Activated CD4-positive, alpha-beta memory T cell treated with anti-CD3 and anti-CD28 coated beads, Interleukin-2, amount 10 ng/mL, durations not matched to agents 7 days and 5 days (primary cell): ENCODE measurements at places on chromosomes 1 and 21. TPM values are rescaled to one million over a fixed set of nuclear protein-coding genes. Genes with fewer than 3 reads are reported as not detected.
A peak's percentile ranks its signal among the peaks of the same experiment; 100 is the strongest.

GRCh38 chr1:66589326-66589725 is 55.4 kb downstream of the SGIP1 start:
- no peak overlapping the region for H3K4me3 ChIP-seq
- peaks cover 9% of the 10 kb centered on the region for H3K27me3 ChIP-seq
- H3K36me3 ChIP-seq = no peaks in the 10 kb centered on the region
- H3K4me1 ChIP-seq = no peaks in the 10 kb centered on the region
- DNase-seq = no peak
- no peak overlapping the region for H3K27ac ChIP-seq

DNA sequence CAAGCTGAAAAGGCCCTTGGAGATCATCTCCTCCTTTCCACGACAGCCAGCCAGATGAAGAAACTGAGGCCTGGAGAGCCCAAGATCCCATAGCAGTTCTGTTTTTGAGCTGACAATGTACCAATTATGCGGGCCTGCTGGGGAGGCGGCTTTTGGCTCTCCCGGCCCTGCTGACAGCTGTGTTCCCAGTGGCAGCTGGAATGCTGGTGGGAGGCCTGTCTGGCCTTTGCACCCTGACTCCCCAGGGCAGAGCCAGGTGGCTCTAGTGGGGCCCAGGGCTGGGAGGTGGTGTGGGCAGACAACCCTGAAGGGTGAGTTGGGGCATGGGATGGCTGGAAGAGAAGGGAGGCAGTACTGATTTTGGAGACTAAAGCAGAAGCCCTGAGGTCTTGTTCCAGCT is 30.7 kb upstream of the WASF2 start:
- no peaks in the 10 kb centered on the region for H3K27me3 ChIP-seq
- H3K4me1 ChIP-seq = peaks cover 61% of the 10 kb centered on the region
- no peaks in the 10 kb centered on the region for H3K36me3 ChIP-seq
- no peak overlapping the region for H3K27ac ChIP-seq
- no peak overlapping the region for H3K4me3 ChIP-seq
- no peak for DNase-seq

- H3K36me3 ChIP-seq = peaks cover 60% of the 10 kb centered on the region
- H3K4me3 ChIP-seq = peak overlapping the region; percentile 97
- H3K27ac ChIP-seq = peak overlapping the region; percentile 86
- H3K4me1 ChIP-seq = peaks cover 65% of the 10 kb centered on the region
- peak; percentile 20 for DNase-seq
Observed at GRCh38 chr1:101025283-101025656, 314 bp downstream of the DPH5 start.

GRCh38 chr1:45385302-45385701 is 45.1 kb upstream of the MUTYH start:
- no peak overlapping the region for H3K27ac ChIP-seq
- no peak overlapping the region for H3K4me3 ChIP-seq
- H3K4me1 ChIP-seq = no peaks in the 10 kb centered on the region
- no peaks in the 10 kb centered on the region for H3K36me3 ChIP-seq
- DNase-seq = no peak

- H3K36me3 ChIP-seq = no peaks in the 10 kb centered on the region
- no peak overlapping the region for H3K4me3 ChIP-seq
- H3K27me3 ChIP-seq = no peaks in the 10 kb centered on the region
- no peaks in the 10 kb centered on the region for H3K4me1 ChIP-seq
- no peak for DNase-seq
Observed at GRCh38 chr1:228333739-228334115, 72.9 kb downstream of the TRIM11 start.

- H3K27ac ChIP-seq = no peak overlapping the region
- no peaks in the 10 kb centered on the region for H3K27me3 ChIP-seq
- H3K36me3 ChIP-seq = no peaks in the 10 kb centered on the region
- no peaks in the 10 kb centered on the region for H3K4me1 ChIP-seq
- no peak for DNase-seq
- H3K4me3 ChIP-seq = no peak overlapping the region
Observed at GRCh38 chr1:29542548-29542947, 306.2 kb downstream of the PTPRU start.

DNA sequence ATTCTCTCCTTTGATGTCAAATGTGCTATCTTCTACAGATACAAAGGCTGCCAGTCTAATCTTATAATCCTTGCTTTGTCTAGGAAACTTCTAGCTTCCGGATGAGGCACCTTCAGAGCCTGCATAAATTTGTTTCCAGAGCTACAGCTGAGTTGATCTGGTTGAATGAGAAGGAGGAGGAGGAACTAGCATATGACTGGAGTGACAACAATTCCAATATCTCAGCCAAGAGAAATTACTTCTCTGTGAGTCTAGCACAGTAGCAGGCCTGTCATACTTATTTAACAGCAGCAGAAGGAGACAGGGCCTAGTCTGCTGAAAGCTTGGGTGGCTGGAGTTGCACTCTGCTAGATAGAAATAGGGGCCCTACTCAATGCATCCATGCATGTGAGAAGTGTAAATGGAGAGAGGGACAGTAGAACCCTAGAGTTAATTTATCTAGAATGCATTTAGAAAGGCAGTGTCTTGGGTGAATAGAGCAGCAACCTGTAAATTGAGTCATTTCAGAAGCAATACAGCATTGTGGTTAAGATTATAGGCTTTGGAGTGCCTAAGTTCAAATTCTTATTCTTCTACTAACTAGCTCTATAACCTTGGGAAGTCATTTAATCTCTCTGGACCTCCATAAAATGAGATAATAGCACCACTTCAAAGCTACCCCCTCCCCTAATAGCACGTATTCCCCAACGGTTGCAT is 89.0 kb downstream of the MACF1 start:
- peaks cover 84% of the 10 kb centered on the region for H3K36me3 ChIP-seq
- H3K4me1 ChIP-seq = peaks cover 17% of the 10 kb centered on the region
- H3K27ac ChIP-seq = no peak overlapping the region
- H3K27me3 ChIP-seq = no peaks in the 10 kb centered on the region
- DNase-seq = no peak

- H3K36me3 ChIP-seq = no peaks in the 10 kb centered on the region
- DNase-seq = no peak
- H3K4me1 ChIP-seq = peaks cover 45% of the 10 kb centered on the region
- no peak overlapping the region for H3K4me3 ChIP-seq
- H3K27ac ChIP-seq = no peak overlapping the region
Observed at GRCh38 chr1:12048372-12048771, 14.7 kb upstream of the TNFRSF8 start.

GRCh38 chr21:45999581-46000181 is 18.1 kb downstream of the COL6A1 start:
- H3K4me3 ChIP-seq = no peak overlapping the region
- no peaks in the 10 kb centered on the region for H3K27me3 ChIP-seq
- no peak for DNase-seq
- H3K27ac ChIP-seq = no peak overlapping the region
- no peaks in the 10 kb centered on the region for H3K36me3 ChIP-seq

GRCh38 chr1:188122646-188123045 is 1293.9 kb downstream of the PLA2G4A start:
- H3K4me3 ChIP-seq = no peak overlapping the region

DNA sequence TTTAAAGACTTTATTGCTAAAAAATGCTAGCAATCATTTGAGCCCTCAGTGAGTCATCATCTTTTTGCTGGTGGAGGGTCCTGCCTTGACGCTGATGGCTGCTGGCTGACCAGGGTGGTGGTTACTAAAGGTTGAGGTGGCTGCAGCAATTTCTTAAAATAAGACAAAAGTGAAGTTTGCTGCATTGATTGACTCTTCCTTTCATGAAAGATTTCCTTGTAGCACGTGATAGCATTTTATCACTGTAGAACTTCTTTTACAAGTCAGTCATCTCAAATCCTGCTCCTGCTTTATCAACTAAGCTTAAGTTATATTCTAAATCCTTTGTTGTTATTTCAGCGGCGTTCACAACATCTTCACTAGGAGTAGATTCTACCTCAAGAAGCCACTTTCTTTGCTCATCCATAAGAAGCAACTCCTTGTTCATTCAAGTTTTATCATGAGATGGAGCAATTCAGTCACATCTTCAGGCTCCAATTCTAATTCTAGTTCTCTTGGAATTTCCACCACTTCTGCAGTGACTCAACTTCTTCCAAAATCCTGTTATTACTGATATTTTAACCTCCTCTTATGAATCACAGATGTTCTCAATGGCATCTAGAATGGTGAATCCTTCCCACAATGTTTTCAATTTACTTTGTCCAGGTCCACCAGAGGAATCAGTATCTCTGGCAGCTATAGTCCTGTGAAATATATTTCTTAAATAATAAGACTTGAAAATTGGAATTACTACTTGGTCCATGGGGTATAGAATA is 17.6 kb upstream of the RGS1 start:
- no peak overlapping the region for H3K27ac ChIP-seq
- H3K36me3 ChIP-seq = peaks cover 9% of the 10 kb centered on the region
- peaks cover 56% of the 10 kb centered on the region for H3K4me1 ChIP-seq
- H3K4me3 ChIP-seq = no peak overlapping the region

Gene CELA2A
- total RNA-seq = not detected

Gene AIRE
- total RNA-seq = 0.48 TPM

Gene SPRR3
- not detected for total RNA-seq

Gene CR1L
- not detected for total RNA-seq

Gene RGS13
- total RNA-seq = not detected

Gene PDPN
- not detected for total RNA-seq
